Activated naive CD4-positive, alpha-beta T cell (primary cell): ENCODE measurements at places on chromosomes 5 and 9.

DNA sequence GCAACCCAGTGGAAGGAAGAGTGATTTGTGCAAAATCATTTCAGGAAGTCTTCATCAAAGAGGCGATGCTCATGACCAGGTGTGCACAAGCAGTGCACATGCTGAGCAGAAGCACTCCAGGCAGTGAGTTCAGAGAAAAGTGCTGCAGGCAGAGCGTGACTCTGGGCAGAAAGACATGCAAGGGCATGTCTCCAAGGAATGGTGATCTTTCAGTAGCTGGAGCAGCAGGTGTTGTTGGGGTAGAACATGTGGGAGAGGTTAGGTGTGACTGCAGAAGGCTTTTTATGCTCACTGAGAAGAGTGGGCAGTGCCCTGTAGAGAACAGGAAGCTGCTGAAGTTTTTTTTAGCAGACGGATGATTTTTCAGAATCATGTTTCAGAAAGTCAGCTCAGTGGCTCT lies 545.4 kb upstream of the TLE4 start:
- DNase-seq = no peak

GRCh38 chr9:124228516-124228915 lies 29.2 kb upstream of the NEK6 start:
- DNase-seq = no peak

- DNase-seq = no peak
Measured at GRCh38 chr5:44747396-44747795, 61.4 kb upstream of the MRPS30 start.

GRCh38 chr9:109369285-109369684 lies 48.4 kb upstream of the EPB41L4B start:
- DNase-seq = no peak

DNA sequence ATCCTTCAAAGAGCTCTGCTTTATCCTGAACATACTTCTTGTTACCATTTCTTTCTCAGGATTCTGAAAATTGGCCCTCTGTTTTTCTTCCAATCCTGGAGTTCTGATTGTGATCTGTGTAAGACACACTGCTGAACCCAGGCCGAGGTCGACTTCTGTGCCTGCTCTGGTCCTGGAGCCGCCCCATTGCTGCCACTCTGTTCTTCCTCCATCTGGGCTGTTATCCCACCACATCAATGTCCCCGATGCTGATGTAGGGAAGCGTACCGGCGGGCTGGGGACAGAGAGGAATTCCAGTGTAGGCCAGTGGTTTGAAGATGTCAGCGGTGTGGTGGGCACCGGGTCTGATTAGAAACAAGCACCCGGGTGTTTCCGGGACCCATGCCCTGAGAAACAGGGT lies 102.5 kb downstream of the LIFR start:
- no peak for DNase-seq

DNA sequence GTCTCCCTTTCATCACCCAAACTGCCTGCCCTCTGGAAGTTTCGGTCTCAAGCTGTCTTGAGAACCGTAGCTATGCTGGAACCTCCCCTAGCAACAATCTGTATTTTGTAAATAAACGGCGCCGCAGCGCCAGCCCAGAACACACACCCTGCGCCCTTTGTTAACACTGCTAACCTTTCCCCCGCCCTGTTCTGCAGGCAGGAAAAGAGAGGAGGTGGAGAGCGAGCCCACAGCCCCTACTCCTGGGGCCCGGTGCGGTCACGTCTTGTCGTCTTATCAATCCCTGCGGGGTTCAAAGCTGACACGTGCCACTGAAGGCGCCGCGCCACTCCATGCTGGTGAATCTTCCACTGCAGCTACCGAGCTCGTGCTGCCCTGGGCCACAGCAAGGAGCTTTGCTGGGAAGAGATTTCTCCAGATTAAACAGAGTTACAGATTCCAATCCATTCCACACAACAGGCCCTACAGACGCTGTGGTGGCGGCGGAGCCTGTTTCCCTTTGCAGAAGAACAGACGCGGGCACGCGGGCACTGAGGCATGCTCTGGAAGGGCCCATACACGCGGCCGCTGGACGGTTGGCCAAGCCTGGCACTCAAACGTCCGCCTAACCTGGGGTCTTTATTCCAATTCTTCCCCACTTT lies 25.3 kb downstream of the ZDHHC11B start:
- DNase-seq = peak; percentile 15

- DNase-seq = no peak
Measured at GRCh38 chr5:17190242-17190778, 27.1 kb upstream of the BASP1 start.

DNA sequence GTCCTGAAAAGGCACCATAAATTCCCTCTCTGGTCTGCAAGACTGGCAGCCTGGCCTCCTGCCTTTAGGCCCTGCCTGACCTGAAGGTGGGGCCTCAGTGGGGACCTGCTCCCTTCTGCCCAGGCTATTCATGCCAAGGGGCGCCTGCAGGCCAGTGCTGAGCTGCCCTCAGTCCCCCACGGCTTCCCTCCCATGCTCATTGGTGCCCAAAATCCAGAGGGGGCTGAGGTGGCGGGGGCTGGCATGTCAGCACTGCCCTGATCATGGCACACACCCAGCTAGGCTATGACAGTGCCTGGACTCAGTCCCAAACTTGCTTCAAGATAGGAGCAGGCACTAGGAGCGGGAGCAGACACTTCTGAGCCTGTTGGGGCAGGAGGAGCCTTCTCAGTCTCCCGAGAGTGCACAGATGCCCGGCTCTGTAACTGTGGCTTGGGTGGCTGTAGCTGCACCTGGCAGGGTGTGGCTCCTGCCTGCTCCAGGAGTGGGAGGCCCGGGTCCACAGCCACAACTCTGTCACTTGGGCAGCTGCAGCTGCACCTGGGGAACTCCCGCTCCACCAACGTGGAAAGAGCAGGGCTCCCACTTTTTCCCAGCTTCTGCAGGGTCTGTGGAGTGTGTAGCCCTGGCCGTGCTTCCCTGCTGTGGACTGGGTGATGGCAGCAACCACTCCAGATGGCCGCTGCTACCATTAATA lies 49.0 kb downstream of the NDUFAF2 start:
- DNase-seq = no peak

- DNase-seq = no peak
Measured at GRCh38 chr9:34381323-34381722, 4.6 kb upstream of the MYORG start.

GRCh38 chr9:107249665-107250285 lies 33.3 kb upstream of the RAD23B start:
- no peak for DNase-seq

DNA sequence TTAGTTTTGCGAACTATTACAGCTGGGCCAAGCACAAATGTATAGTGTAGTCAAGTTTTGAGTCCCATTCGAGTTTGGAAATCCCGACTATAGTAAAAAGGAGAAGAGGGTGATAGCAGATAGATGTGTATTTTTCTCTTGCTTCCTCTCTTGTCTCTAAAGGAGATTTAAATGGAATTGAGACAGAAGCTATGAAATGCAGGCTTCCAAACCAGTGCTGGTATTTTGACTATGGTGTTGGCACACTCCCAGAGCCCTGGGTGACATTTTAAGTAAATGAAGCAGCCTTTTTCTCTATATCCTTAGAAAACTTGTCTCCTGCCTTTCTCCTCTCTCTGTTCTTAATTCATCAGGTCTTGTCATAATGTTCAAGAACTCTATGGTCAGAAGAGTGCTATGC lies 17.7 kb upstream of the AUH start:
- no peak for DNase-seq

- no peak for DNase-seq
Measured at GRCh38 chr9:105062222-105062855, 134.4 kb upstream of the ABCA1 start.

GRCh38 chr9:120583958-120584369 lies 4.0 kb upstream of the CDK5RAP2 start:
- DNase-seq = no peak

DNA sequence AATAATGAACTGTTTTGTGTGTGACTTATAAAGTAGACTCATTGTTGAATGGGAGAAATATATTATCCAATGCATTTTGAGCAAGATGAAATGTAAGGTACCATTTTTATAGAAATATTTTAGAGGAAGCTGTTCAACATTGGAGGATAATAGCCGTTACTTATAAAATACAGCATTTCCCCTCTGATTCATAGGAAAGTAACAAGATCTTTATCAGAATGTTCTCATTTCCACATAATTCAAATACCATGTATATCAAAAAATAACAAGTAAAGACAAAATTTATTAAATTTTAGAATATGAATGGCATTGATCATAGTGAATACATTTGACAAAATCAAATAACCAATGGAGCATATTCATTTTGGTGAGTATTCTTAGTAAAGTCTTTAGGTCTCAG lies 346.7 kb upstream of the PTGER4 start:
- DNase-seq = no peak

DNA sequence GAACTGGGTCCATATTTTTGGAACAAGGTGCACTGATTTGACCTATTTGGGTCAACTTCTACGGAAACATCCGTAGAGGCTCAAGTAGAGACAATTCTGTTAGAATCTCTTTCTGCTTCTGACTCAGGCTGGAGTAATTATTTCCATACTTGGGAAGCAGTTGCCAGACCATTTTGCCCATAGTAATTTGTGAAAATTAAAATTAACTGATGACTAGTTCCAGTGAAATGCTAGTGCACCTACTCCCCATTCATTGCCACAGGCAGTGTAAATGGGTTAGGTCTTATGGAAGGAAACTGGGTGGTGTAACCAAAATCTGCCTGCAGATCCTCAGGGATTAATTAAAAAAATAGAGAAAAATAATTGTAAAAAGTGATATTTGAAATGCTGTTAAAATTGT lies 201.1 kb downstream of the TENT4A start:
- DNase-seq = no peak

DNA sequence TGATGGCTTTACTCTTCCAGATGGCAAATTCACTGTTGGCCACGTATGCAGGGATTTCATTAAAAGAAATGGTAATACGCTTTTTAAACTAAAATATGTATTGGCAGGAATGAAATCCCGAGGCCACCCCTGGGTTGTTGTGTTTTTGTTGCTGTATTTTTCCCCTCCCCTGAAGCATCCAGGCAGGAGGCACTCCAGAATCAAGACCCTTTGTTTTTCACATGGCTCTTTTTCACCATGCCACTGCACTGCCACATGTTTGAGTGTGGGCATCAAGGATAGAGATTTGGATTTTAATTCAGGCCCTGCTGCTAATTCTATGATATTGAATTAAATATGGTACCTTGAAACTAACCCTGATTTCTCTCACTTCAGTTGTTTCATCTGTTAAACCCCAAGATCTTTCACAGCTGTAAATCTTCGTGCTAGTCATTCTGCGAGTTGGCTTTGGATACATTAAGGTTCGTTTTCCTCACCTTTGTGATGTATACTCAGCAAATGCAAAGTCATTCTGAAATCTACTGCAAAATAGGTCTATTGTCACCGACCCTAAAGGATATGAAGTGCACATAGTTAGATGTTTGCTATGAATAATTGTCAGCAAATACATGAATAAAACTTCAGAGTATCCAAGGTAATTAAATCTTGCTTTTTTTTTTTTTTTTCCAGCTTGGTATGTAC lies 533.4 kb downstream of the PTPRD start:
- DNase-seq = no peak

GRCh38 chr5:57696825-57697570 lies 214.4 kb upstream of the ACTBL2 start:
- no peak for DNase-seq

DNA sequence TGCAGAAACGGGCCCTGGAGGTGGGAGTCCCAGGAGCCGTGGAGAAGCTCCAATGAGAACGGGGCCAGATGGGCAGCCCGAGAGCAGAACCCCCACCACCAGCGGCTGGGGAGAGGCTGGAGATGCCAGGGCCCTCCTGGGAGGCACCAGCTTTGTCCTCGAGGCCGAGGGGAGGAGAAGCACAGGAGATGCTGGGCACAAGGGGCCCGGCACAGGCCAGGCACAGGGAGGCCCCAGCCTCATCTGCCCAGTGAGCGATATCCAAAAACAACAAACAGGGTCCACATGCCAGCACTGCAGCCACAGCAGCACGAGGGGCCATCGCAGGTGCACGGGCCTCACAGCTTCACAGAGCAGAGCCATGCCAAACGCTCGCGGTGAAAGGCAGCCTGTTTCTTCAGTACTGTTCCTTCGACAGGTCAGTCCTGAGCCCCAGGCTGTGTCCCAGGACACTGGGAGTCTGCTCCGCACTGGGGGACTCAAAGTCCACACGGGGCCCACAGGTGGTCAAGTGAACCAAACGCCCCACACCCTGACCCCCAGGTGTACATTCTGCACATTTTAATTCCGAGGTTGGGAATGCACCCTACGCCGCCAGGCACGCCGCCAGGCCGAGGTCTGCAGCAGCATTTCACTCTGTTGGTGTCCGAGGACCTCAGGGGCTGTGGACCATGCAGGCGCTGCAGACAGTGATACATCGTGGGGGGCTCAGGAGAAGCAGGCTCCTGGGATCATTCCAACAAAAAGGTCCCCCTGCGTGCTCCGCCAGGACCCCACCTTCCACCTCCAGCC lies 9.5 kb downstream of the LPCAT1 start:
- DNase-seq = no peak

DNA sequence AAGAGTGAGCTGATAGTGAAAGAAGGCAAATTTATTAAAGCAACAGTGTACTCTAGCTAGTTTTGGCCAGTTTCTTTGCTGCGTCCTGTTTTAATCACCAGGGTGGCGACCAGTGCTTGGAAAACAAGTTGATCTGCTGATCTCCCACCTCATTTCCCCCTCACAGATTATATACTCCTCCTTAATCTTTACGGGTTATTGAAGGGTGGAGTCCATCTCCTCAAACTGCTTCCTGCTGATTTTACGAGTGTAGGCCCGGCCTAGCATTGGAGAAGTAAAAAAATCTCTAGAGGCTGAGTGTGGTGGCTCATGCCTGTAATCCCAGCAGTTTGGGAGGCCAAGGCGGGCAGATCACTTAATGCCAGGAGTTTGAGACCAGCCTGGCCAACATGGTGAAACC lies 14.0 kb upstream of the CFAP95 start:
- DNase-seq = no peak

- no peak for DNase-seq
Measured at GRCh38 chr9:617445-618085, 223.9 kb upstream of the DMRT1 start.

- DNase-seq = no peak
Measured at GRCh38 chr9:27654629-27655285, 81.5 kb upstream of the C9orf72 start.

DNA sequence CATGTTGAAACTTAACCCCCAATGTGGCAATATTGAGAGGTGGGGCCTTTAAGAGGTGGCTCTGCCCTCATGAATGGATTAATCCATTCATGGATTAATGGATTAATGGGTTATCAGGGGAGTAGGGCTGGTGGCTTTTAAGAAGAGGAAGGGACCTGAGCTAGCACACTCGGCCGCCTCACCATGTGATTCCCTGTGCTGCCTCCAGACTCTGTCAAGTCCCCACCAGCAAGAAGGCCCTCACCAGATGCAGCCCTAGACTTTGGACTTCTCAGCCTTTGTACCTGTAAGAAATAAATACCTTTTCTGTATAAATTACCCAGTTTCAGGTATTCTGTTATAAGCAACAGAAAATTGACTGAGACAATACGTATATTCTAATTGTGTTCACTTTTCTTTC lies 272.2 kb upstream of the DMRT1 start:
- DNase-seq = no peak

GRCh38 chr5:154190595-154191304 lies at the start of gene GALNT10:
GALNT10 (plus strand) TSS chr5:154190733; CDS start chr5:154190867, 134 bp downstream.
- DNase-seq = peak; percentile 12

DNA sequence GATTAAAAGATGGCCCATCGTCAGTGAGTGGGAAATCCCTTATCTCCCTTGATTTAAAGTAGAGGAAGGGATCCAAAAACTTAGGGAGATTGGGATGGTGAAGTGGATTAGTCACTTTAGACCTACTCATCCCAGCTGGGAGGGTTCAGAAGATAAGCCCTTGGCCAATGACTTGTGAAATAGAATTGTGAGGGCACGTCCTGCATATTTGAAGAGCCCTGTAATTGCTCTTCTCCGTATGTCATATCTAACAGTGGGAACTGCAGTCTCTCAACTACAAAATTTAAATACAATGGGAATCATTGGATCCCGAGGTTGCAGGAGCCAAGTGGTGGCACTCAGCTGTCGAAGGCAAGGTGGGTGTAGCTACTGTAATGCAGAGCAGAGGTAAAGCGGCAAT lies 65.4 kb upstream of the C9orf72 start:
- no peak for DNase-seq
